ENCODE measurements at places on chromosomes 2 and 18.
A peak's percentile ranks its signal among the peaks of the same experiment; 100 is the strongest.

DNA sequence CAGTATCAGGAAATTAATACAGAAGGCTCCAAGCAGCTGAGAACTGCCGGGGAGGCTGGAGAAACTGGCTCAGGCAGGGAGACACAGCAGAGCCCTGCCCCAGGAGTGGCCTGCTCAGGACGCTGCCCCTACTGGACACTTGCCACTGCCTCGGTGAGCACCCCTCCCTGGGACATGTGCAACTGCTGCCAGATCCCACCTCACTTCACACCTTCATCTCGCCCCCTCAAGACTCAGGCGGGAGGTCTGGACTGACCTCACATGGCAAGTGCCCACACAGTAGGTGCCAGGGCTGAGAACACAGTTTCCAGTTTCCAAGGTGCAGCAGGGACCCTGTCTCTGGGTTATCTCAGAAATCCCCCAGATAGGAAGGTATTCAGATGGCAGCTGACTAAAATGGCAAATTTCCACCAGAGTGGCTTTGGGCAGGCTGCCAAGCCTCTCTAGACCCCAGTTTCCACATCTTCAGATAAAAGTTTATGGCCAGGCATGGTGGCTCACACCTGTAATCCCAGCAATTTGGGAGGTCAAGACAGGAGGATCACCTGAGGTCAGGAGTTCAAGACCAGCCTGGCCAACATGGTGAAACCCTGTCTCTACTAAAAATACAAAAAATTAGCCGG is 33.7 kb upstream of the LBH start:
- DNase-seq: no peak

DNA sequence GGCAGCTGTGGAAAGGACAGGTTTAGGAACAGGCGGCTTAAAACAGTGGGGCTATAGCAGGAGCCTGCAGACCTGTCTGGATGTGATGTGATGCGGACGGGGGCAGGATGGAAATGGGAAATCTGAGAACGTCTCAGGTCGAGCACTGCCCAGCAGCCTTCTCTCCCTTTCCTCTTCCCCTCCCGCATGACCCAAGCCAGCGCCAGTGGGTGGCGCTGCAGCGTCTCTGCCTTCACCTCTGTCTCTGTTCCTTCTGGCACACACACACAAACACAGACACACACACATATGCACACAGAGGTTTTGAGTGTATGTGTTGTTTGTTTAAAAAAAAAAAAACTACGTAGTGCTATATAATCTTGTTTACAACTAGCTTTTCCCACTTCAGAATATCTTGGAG is 82.0 kb upstream of the SLC66A3 start:
- peak; percentile 48 for DNase-seq

- peak; percentile 99 for DNase-seq
Measured at GRCh38 chr2:237280229-237280628, 133.7 kb downstream of the COL6A3 start.

DNA sequence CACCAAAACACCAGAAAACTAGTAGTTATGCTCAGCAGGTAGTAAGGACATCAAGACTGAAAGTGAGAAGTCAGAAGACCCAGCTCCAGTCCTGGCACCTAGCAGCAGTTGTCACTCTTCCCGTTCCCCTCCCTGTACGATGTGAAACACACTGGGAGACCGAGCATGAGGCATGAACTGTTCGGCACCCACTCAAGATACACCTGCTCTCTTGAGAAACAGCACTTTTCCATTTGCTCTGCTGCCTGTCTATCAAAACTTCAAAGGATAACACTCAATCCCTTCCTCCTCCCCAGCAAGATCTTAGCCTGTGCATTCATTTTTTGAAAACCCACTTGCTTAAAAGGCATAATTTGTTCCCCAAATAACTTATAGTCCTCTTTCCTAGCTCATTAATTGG is 123.9 kb downstream of the PLEKHM3 start:
- DNase-seq: no peak

DNA sequence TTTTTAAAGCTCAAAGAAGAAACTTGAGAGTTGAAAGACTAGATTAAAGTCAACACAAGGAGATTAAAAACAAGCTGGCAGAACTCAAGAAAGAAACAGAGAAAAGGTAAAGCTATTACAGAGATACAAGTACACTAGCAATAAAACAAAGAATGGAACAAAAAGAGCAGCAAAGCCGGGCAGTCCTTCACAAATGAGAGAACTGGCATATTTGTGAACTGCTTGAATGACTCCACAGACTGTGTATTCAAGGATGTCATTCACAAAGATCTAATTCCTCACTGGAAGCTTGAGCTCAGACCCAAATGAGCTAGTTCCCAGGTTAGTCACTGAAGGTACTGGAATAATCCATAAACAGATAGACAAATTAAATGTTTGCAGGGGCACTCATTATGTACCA is 318.0 kb downstream of the MYCN start:
- no peak for DNase-seq

- DNase-seq: no peak
Measured at GRCh38 chr2:59684116-59684770, 869.2 kb downstream of the BCL11A start.

DNA sequence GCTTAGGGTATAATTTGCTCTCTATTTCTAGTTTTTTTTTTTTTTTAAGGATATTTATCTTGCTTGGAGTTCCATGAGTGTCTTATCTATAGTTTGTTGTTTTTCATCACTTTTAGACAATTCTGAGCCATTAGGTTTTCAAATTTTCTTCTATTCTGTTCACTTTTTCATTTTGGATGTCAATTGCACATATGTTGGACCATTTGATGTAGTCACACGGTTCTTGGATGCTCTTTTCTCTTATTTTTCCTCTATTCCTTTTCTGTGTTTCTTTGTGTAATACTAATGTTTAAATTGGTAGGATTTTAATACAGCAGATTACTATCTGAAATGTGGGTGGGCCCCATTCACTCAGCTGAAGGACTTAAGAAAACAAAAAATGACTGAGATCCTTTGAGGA is 292.6 kb downstream of the CALCRL start:
- no peak for DNase-seq

DNA sequence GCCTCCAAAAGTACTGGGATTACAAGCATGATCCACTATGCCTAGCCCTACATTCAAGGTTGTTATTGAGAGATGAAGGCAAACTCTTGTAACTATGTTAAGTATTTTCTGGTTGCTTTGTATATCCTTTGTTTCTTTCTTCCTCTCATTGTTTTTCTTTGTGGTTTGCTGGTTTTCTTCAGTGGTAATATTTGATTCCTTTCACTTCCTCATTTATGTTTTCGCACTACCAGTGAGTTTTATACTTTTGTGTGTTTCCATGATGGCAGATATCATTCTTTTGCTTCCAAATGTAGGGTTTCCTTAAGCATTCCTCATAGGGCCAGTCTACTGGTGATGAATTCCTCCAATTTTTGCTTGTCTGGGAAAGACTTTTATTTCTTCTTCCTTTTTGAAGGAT is 90.2 kb downstream of the NCK2 start:
- no peak for DNase-seq

DNA sequence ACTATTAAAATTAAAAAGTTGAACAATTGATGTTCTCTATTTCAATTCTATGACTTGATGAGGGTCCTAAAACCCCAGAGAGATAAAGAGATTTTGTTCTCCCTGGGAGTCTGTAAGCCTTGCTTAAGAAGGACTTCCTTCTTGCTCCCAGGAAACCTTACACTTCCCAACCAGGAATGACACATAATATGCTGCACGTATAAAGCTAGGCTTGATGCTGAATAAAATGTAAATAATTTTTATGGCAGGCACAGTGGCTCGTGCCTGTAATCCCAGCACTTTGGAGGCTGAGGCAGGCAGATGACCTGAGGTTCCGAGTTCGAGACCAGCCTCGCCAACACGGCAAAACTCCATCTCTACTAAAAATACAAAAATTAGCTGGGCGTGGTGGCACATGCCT is 27.8 kb downstream of the SPIRE1 start:
- DNase-seq: peak; percentile 65

GRCh38 chr2:9652898-9653479 is 22.2 kb upstream of the YWHAQ start:
- no peak for DNase-seq

DNA sequence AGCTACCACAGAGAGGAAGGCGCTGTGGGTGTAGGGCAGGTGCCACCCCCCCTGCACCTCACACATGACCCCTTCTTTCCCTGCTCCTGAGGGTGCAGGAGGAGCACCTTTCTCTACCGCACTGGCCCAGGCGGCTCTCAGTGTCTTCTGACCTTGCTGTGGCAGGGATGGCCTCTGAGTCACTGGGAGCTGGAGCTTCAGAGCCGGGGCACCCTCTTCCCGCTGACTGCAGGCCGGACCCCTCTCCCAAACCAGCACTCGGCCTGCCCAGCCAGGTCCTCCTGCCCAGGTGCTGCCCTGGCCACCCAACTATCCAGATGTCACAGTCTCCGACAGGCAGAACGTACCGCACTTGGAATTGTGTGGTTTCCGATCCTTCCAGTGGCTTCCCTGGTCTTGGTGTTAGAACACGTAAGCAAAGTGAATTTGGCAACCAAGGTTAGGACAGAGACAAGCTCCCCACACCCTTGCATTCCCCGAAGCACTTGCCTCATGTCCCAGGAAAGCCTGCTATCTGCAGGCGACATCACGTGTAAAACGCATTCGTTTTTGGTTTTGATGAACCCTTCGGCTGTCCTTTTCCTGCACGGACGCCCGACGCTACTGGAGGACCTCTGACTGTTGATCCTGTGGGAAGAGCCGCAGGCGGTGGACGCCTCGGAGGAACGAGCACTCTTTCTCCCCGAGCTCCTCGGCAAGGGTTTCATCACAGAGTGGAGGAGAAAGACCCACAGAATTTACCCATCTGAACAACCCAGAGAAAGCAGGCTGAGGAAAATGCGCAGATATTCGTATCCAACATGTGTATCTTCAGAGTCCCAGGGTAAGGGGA is 24.7 kb upstream of the KCNG2 start:
- no peak for DNase-seq

DNA sequence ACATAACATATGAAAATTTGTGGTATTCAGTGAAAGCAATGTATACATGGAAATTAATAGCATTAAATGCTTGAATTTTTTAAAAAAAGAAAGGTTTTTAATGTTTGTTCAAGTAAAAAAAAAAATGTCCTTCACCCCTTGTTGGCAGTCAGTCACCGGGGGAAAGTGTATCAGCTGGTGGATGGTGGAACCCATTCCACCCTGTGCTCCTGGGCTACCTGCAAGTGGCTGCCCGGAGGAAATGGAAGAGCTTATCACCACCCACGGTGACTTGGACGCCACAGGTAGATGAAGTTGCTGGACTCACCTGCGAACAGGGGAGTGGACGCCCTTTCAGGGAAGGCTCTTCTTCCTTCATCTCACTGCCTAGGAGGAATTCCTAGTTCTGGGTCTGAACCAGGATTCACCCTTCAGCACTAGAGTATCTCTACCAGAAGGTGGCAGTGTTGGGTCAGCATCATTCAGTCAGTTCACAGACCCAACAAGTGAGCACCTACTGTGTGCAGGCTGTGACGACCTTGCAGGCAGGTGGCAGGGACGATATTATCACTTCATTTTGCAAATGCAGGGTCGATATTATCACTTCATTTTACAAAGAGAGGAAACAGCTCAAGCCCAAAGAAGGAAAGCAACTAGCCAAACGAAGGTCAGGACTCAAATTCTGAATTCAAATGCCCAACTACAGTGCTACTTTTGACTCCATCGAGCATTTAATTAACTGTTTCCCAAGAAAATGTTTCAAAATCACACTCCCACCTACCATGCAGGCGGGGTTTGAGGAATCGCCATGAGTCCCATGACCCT is 35.8 kb downstream of the CIB4 start:
- DNase-seq: peak; percentile 31

DNA sequence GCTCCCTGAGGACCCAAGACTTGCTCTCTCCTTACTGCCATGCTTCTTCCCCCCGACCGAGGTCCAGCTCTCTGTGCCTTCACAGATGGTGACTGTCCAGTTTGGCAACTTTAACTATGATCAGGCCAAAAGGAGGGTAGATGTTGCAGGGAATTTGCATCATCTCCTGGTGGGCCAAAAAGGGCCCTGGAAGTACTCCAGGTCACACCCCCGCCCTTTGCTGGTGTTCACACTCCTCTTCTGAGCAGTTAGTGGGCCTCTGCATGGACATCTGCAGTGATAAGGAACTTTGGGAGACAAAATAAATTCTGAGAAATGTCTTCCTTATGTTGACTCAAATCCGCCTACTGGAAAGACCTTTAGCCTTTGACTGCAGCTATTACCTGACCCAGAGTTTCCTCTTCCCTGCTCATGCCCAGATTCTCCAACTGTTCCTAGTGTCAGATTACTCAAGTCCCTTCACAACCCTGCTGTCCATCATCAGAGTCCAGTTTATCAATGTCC is 234.4 kb downstream of the LOXHD1 start:
- DNase-seq: no peak

GRCh38 chr18:35661483-35662146 is 80.1 kb downstream of the GALNT1 start:
- DNase-seq: no peak

- no peak for DNase-seq
Measured at GRCh38 chr2:229429589-229429988, 158.5 kb upstream of the PID1 start.

DNA sequence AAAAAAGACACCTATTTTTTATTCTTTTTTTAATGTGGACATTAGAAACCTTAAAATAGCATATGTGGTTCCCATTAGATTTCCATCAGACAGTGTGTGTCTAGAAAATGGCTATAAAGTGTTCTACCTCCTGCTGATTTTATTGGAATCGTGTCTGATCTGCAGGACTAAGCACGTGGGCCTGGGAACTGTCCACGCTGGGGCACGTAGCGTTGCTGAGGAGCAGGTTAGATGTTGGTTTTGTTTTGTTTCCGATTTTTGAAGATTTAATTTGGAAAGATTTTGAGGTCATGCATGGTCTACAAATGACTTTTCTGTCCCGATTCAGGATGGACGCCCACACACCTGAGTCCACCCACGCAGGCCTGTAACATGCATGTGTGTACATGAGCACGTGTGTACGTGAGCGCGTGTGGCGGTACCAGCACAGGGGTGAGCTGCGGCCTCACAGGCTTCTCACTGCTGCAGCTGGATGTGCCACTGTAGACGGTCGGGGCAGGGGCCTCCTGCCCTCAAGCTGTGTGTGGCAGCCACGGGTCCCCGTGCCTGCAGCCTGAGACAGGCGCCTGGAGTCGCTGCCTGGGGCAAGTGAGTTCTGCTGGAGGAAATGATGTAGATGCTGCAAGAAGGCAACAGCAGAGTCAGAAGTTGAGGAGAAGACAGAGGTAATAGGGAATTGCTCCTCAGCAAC is 99.7 kb upstream of the CTDP1 start:
- DNase-seq: no peak

Data from fibroblast of skin of right quadriceps (primary cell).